ENCODE measurements at places on chromosomes 7 and 10.

GRCh38 chr10:130207205-130207604 lies 71.0 kb downstream of the GLRX3 start:
- DNase-seq, result no peak

DNA sequence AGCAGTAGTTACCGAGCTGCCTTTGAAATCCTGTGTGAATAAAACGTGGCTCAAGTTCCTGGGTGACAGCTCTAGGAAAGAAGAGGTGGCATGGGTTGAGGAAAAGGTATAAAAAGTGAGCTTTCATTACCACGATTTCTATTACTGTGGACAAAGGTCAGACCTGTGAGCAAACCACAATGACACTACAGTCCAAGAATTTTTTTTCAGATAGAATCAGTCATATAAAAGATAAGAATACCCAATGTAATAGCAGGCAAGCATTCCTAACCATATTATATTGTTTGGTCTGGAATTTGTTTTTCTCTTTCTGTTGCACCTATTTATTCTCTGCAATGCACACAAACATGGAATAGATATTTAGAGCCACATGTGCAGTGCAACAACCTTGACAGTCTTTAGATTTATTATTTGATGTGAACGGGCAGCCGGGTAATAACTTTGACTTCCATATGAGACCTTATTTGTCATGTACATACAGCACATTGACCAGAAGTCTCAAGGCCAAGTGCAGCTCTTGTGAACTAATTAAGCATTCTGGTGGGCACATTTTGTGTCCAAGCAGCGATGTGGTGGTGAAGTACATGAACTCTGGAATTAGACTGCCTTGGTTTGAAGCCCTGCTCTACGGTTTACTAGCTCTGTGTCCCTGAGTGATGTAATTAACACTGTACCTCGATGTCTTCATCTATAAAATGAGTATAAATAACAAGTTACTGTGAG lies 156.8 kb downstream of the NRCAM start:
- peak; percentile 85 for DNase-seq

- no peak for DNase-seq
Observed at GRCh38 chr7:84838857-84839256, 348.0 kb downstream of the SEMA3D start.

DNA sequence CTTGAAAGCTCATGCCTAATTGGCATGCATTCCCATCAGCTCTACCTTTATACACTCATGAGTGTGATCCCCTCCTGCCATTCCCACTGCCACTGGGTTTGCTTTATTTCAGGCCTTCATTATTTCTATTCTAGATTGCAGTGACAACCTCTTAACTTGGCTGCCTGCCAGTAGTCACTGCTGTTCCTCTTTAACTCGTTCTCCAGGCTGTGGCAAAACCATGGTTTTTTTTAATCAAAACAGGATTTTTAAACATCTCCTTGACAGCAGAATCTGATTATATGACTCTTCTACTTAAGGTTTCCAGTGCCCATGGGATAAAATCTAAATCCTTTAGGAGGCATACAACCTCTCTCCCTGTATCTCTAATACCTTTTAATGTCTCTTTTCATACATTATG lies 223.7 kb upstream of the PCDH15 start:
- DNase-seq, result no peak

DNA sequence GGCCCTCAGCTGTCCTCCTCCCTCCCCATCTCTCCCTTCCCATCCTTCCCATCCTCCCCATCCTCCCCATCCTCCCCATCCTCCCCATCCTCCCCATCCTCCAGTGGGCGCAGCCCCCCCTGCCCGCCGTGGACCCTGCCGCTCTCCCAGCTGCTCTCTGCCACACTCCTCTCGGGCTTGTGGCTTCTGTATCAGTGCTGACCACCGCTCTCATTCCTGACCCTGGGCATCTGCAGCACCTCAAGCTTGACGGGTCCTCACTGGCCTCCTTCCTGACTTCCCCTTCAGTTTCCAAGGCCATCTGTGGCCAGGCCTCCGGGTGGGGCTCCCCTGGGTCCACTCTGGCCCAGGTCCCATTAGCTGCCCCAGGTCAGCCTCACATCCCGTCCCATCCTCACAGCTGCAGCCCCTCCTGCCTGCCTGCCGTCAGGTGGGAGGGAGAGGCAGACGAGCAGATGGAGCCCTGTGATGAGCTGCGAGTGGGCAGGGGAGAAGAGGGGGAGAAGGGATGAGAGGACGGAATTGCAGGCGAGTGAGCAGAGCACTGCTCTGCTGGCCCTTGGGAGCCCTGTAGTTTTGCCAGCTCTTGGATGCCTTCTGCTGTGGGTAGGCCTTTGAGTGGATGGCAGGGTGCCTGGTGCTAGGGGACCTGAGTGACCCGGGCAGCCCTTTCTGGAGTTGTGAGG lies 35.7 kb downstream of the LHPP start:
- no peak for DNase-seq

DNA sequence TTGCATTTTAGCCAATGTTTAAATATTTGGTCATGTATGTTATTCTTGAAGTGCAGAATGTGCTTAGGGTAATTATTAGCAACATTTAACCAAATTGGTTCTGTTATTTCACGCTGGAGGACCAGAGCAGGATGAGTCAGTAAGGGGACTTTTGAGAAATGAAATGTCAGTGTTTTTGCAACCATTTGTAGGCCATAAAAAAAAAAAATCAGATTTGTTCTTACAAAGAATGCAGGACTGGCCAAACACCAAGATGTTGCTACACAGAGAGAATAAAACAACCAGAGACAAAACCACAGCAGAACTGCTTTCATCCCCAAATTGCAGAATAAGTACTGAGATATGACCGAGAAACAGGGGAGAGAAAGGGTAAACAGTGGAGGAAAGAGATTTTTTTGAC lies 62.1 kb downstream of the TPST1 start:
- DNase-seq, result peak; percentile 30

DNA sequence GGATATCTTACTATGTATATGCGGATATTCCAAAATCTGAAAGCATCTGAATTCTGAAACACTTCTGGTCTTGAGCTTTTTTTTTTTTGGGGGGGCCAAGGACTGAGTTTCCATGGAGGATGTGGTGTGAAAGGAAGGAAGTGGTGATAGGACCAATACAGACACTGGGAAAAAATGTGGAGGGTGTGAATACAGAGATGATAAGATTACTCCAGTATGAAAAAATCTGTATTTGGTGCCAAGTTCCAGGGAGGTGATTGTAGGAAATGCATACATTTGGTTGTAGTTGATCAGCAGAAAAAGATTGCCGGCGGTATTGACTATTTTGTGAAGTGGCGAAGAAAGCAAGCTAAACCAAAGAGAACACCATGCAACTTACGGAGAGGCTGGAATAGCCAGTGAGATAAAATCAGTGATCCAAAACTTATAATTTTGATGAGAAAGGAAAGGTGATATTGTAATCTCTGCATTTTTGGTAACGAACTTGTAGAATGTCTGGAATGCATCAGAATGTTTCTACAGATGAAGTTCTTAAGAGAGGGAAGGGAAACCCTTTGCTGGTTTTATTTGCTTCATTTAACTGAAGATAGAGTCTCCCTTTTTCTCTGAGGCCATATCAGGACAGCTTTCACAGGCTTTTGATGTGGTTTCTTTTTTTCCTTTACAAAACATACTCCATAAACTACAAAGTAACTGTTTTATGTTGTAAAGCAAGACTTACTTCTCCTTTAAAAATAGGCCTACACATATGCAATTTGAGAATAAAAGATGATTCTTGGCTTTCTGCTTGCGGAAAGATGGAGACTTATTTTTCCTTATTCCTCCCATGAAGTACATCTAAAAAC lies 6.0 kb downstream of the WDR37 start:
- DNase-seq, result no peak

- DNase-seq, result no peak
Observed at GRCh38 chr7:31864646-31865045, 177.6 kb downstream of the PPP1R17 start.

DNA sequence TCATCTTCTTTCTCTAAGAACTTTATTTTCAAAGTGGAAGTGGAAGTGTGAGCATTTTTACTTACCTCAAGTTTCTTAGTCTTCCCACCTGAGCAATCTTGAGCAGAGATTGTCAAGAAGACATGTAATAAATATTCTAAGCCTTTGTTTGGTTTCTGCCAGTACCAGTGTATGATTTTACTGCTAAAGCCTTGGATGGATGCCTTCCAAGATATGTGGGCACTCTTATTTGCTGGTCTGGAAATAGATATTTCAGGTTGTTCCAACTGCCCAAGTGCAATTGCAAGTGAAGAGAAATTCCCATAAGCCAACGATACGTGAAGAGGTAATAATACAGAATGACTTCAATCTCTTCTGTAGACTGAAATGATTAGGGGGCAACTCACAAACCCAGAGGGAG lies 18.2 kb upstream of the TARP start:
- DNase-seq, result no peak

DNA sequence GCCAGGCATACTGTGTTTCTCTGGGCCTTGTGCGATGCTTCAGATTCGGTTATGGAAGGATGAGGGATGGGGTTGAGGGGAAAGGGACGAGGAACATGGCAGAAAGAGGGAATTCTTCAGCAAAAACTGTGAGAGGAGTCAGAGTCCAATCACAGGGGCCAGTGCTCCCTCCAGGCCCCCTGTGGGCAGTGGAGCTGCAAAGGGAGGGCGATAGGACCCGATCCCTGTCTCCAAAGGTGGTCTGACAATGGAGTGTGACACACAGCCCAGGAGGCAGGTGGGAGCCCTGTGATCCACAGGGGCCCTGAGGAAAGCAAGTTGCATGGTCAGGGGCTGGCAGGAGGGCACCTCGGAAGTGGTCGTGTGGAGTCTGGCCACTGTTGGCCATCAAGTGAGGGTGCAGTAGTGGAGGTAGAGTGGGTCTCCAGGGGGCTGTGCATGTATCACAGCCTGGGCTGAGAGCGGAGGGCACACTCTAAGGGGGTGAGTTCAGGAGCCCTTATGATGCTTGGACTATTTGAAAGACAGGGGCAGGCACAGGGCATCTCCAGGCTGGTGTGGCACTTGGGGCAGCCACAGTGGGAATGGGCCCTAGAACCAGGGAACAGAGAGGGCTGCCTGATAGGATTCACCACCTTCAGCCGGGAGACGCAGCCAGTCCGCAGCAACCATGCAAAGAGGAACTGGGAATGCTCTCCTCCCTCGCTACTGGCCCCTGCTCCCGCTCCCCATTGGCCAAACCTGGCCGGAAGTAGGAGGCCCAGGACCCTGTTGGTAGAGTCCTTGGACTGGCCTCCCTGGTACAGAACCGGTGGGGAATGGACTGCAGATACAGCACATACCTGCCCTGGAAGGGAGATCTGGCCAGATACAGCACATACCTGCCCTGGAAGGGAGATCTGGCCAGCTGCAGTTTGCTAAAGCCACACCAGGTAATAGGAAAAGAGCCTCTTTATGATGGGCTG lies 115.9 kb downstream of the ADCY1 start:
- no peak for DNase-seq

DNA sequence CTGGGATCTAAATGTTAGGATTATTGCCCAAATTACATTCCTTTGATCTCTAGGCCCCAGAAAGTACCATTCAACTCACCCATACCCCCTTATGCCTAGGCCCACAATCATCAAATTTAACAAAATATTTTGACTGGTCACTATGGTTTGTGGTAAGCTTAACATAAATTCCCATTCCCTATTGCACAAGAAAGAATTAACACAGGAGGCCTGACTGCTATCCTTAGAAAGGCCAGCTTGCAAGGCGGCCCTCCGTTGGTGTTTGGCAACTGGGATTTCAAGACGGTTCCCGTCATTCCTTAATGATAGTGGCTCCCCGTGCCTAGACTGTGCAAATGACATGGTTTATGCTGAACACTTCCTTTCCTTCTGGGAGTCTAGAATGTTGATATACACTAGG lies 29.6 kb downstream of the ARHGAP21 start:
- no peak for DNase-seq

GRCh38 chr10:91579329-91579985 lies 53.4 kb downstream of the PPP1R3C start:
- no peak for DNase-seq

DNA sequence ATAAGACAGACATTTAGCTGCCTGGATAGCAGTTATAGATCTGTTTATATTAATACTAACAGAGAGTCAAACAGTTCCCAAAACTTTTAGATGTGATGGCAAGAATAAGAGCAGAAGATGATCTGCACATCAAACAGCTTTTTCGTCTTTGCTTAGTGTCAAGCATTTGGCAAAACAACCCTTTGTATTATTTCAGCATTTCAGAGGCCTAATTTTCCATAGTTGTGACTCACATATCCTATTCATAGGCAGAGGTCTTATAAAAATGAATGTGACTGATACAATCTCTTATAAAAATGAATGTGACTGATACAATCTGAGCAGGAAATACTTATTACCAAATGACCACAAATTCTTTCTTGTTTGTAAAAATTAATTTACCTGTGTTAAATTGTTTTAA lies 71.2 kb downstream of the LRRTM3 start:
- DNase-seq, result no peak

GRCh38 chr7:114759347-114760062 lies 162.4 kb upstream of the MDFIC start:
- no peak for DNase-seq

GRCh38 chr10:101273741-101274140 lies 44.5 kb upstream of the LBX1 start:
- DNase-seq, result no peak

- DNase-seq, result no peak
Observed at GRCh38 chr10:22372917-22373316, 27.6 kb downstream of the SPAG6 start.

All from ACHN (cell line).